ENCODE measurements at places on chromosomes 13 and 19.

- no peak for DNase-seq
Observed at GRCh38 chr19:50818859-50819472, 4.6 kb downstream of the KLK1 start.

DNA sequence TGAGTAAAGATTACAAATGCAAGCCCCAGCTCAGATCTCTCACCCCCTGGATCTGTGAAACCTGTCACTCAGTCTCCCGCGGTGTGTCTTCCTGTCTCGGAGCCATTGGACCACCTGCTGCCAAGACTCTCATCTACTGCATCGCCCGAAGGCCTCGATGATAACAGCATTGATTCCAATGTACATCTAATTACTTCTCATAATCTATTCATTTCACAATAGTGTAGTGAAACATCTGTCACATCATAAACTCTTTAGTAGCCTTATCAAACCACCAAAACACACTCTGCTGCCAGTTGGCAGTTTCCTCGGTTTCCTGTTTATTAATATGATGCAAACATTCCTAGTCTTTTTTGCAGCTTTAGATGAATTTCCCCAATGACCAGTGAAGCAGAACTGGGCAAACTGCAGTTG is 220.3 kb downstream of the POU4F1 start:
- no peak for DNase-seq

- DNase-seq = no peak
Observed at GRCh38 chr19:4794971-4795370, 3.4 kb downstream of the FEM1A start.

DNA sequence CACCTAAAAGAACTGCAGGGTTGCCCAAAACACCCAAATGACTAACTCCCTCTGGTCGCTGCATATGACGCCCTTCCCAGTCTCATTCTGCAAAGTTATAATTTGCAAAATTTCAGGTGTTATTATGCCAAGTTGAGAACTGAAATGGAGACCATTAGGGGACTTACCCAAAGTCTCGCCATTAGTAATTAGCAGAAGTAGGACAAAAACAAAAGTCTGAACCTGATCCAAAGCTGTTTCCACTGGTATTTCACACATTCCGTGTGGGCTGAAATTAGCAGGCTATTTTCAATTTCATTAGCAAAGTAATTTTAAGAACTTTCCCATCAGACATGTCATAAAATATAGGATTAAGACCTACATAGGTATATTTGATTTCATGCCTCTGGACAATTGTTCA is 6.8 kb downstream of the RUBCNL start:
- DNase-seq = no peak

- DNase-seq = peak; percentile 21
Observed at GRCh38 chr19:12544401-12544876, 6.8 kb downstream of the ZNF564 start.

DNA sequence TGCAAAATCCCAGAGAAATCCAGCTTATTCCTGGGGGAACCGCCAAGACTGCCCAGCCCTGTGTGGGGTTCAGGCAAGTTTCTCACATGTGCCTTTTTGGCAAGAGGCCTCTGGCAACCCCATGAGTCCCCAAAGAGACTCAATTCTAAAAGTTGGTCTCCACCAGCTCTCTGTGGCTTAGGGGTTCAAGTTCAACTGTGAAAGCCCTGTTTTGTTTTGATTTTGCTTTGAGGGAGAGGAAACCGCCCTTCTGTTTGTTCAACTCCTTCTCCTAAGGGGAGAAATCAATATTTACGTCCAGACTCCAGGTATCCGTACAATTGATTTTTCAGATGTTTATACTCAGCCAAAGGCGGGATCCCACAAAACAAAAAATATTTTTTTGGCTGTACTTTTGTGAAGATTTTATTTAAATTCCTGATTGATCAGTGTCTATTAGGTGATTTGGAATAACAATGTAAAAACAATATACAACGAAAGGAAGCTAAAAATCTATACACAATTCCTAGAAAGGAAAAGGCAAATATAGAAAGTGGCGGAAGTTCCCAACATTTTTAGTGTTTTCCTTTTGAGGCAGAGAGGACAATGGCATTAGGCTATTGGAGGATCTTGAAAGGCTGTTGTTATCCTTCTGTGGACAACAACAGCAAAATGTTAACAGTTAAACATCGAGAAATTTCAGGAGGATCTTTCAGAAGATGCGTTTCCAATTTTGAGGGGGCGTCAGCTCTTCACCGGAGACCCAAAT is 583 bp upstream of the LDLR start:
- DNase-seq = no peak

DNA sequence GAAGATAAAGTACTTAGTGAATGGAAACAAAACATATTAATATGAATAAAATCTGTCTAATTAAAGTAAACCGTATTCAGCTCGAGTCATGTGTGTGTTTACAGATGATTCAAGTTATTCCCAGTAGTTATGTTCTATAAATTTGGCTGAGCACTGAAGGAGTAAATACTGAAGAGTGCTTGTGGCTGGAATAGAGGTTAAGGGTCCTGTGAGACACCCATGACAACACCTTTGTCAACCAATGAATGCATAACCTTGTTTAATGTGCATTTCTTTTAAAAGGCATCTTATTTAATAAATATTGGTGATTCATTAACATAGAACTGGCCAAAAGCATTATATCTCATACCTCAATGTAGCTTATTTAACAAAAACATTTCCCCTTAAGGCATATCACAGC is 577.8 kb upstream of the SLITRK5 start:
- DNase-seq = no peak

DNA sequence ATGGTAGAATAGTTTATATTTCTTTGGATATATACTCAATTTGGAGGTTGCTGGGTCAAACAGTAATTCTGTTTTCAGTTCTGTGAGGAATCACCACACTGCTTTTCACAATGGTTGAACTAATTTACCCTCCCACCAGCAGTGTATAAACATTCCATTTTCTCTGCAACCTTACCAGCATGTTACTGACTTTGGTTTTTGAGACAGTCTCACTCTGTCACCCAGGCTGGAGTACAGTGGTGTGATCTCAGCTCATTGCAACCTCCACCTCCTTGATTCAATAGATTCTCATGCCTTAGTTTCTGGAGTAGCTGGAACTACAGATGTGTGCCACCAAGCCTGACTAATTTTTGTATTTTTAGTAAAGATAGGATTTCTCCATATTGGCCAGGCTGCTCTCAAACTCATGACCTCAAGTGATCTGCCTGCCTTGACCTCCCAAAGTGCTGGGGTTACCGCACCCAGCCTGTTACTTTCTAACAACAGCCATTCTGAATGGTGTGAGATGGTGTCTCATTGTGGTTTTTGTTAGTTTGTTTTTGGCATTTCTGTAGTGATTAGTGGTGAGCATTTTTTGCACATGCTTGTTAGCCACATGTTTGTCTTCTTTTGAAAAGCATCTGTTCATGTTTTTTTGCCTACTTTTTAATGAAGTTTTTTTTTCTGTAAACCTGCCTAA is 12.5 kb downstream of the ZNF714 start:
- DNase-seq = no peak

- no peak for DNase-seq
Observed at GRCh38 chr19:10114651-10115391, 3.3 kb downstream of the P2RY11 start.

DNA sequence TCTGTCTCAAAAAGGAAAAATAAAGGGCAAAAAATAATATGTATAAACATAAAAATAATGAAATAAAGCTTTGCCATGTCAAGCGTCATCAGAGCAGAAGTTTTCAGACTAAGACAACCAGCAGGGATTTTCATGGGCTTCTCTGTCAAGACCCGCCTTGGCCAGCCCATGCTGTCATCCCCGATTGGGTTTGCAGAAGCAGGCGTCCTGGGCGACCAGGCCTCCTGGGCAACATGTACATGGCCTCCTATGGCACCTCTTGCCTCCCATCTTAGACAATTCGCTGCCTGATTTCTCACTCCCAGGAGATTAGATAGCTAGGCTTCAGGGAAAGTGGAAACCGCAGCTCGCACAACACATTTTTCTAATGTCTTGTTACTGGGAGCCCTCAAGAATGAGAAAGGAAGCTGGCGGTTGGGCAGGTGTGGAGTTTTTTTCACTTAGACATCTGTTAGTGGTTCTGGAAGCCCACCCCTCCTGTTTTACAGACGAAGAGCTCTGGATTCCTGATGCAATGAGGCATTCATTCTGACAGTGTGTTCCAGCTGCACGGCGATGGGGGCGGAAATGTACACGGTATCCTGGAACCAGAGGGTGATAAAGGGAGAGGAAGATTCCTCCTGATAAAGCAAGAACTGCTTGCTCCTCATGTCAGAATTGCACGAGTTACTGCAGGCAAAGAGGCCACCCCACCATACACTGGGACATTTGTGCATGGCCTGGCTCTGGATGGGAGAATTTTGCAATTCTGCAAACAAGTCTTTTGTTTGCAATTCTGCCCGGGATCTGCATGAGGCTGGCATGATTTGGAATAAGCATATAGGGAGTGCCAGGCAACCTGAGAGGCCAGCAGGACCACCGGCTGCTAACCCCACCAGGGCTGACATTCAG is 47.4 kb upstream of the KATNAL1 start:
- no peak for DNase-seq

GRCh38 chr13:97849305-97849704 is 104.2 kb upstream of the IPO5 start:
- DNase-seq = peak; percentile 9

GRCh38 chr19:3229346-3229743 is 4.9 kb downstream of the CELF5 start:
- no peak for DNase-seq

- no peak for DNase-seq
Observed at GRCh38 chr19:48183356-48183755, 12.9 kb downstream of the ZSWIM9 start.

GRCh38 chr13:82036602-82037001 is 1695.7 kb upstream of the SPRY2 start:
- no peak for DNase-seq

DNA sequence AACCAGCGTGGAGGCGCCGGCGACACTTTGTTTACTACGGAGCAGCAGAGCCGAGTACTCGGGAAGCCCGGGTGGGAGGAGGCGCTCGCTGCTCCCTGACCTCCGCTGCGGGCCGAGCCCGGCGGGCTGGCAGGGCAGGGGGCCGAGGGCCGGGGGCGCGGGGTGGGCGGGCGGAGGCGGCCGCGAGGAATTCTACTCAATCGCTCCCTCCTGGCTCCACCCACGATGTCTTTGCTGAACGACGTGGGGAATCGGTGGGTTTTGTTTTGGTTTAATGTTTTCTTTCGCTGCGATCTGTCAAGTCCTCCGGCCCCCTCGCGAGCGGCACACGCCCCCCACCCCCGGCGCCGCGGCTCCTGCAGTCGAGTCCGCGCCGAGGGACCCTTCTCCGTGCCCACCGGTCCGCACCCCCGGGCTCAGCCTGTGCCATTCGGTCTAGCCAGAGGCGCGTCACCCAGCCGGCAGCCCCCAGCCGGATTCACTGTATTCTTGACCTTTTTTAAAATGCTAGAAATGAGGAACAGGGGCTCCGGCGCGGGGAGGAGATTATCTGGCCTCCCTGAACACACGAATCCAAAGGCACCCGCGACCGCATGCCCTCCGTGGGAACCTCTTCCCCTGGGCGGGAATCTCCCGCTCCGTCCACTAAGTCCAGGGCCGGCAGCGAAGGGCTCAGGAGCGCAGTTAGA is 636 bp upstream of the FOXO1 start:
- peak; percentile 28 for DNase-seq

GRCh38 chr13:113737803-113738202 is 21.2 kb upstream of the TMEM255B start:
- no peak for DNase-seq

GRCh38 chr13:77460195-77460594 is 75.3 kb upstream of the SCEL start:
- no peak for DNase-seq

DNA sequence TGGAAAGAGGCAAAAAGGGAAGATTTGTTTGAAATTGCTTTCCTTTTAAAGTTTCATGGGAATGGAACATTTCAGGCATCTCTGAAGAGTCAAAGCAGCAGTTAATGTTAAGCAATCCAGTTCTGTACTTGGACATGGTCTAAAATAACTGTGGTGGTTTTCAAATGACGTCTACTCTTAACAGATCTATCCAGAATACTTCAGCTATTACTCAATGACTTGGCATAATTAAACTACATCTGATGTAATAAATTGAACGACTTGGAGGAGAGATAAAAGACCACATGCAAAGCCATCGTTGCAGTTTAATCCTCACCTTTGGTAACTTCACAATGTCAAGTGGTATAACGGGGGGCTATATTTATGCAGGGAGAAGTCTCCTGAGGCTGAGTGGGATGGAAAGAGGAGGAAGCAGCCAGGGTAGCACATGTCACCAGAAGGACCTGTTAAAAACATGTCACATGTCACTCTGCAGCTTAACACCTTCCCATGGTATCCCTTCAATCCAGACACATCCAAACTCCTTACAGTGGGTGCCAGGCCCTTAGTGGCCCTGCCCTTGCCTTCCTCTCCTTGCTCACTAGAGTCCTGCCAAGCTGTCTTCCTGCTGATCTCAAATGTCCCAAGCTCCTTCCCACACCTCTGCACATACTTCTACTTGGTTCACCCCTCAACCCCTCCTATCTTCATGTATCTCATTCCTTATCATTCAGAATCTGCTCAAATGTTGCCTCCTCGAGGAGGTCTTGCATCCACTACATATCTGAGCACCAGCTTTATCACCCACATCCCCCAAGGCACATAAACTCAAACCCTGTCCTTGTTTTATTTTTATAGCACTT is 327.8 kb downstream of the SUCLA2 start:
- DNase-seq = peak; percentile 6

- DNase-seq = peak; percentile 92
Observed at GRCh38 chr19:18700501-18701249, 17.2 kb downstream of the CRTC1 start.

DNA sequence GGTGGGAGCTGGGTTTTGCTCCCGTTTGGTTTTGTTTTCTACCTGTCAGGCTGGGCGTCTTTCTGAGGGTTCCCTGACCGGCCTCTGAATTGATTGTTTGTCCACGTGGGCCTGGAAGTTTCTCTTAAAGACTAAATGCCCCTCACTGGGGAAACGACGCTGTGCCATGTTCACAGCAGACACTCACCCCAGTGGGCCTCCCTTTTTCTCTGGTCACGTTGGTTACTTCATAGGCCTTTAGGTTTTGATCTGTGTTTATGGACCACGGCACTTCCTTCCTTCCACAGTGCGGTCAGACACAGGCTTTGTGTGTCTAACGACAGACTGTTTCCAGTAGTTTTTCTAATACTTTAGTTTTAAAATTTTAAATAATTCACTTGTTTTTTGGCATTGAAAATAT is 20.1 kb upstream of the NDUFS7 start:
- DNase-seq = no peak

GRCh38 chr19:12997179-12997966 is 2.1 kb downstream of the NFIX start:
- no peak for DNase-seq

DNA sequence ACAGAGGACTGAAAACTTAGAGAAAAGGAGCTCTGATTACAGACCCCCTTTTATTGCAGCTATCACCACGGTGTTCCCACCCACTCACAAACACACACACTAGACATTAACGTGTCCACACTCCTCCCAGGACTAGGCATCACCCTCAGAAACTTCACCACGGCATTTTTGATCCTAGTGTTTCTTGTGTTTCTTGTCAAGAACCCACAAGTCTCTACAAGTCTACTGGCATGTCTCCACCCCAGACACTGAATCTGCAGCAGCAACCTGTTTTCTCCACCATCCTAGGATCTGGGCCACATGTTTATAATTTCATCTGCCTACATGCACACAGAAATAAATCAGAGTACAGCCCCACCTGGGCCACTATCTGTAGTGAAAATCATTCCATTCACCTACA is 4.3 kb downstream of the ZNF486 start:
- no peak for DNase-seq

Data from hepatic stellate cell (primary cell).